ENCODE measurements at places on chromosomes 6 and 20. TPM values are rescaled to one million over a fixed set of nuclear protein-coding genes. Genes with fewer than 3 reads are reported as not detected.

SAMHD1 gene
- total RNA-seq: 10.9 TPM

EPPIN gene
- not detected for total RNA-seq

TRIM40 gene
- not detected for total RNA-seq

TMEM244 gene
- total RNA-seq: not detected

MYL9 gene
- total RNA-seq: 0.11 TPM

SAMD3 gene
- not detected for total RNA-seq

RBL1 gene
- 28.8 TPM for total RNA-seq

PNRC1 gene
- 36.1 TPM for total RNA-seq

FAXC gene
- total RNA-seq: 7.8 TPM

F13A1 gene
- not detected for total RNA-seq

PPP1R18 gene
- 49.3 TPM for total RNA-seq

CASS4 gene
- total RNA-seq: 0.28 TPM

SERPINB6 gene
- 37.5 TPM for total RNA-seq

ID4 gene
- 29.3 TPM for total RNA-seq

FAM209B gene
- total RNA-seq: 0.81 TPM

All from A673 (cell line).